ENCODE measurements at places on chromosomes 7 and 10.

DNA sequence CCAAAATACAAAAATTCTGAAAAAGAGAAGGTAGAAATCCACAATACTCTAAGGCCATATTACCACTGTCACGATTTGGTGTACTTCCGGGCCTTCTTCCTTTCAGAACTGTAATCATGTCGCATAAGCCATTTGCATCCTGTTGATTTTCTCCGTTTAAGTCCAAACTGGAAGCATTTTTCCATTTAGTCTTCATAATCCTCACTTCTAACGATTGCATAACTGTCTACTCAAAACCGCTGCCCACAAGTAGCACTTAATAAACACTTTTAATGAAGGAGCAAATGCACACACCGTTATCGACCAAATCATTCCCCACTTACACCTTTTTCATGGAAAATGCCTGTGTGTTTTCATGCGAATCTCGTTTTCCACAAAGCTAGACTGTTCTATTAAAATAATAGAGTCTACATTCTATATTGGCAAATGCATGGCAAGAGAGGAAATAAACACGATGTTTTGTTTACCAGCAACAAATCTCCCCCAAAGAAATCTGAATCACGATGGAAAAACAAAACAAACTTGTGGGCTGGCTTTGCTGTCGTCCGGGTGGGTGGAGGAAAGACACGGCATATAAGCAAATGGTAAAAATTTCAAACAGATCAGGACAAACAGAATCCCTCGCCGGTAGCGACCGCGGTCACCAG, 1.0 kb downstream of the ATE1 start:
- DNase-seq: no peak

DNA sequence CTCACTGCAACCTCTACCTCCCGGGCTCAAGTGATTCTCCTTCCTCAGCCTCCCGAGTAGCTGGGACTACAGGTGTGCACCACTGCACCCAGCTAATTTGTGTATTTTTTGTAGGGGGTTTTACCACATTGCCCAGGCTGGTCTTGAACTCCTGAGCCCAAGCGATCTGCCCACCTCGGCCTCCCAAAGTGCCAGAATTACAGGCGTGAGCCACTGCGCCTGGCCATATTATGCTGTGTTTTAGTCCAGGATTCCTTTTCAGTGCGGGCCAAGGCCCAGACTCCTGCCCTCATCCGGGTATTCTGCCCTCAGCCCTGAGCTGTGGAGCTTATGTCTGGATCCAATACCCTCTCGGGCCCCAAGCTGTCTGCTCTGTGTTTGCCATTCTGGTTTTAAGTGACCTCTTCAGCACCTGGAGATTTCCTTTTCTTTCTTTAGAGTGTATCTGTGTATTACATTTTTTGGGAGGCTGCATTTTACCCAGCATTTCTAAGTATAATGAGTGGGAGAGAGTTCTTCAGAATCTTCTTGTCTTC, 114.9 kb downstream of the BUB3 start:
- DNase-seq: no peak

DNA sequence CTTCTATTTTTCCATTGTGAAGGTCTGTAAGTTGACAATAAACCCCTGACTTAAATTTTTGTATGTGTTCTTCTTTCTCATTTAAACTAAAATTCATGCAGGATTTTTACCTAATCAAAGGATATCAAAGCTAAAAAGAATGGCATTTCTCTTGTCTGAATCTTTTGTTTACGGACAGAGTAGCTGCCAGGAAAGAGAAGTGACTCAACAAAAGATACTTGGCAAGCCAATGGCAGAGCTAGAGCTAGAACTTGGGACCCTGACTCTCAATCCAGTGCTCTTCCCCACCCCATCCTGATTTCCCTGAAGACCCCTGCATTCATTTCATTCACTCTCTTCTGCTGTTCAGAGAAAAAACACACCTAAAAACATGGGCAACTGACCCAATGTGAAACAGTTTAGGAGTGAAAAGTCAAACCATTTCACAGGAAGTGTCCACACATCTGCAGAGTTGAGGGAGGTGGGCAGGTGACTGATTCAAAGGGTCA, 40.2 kb upstream of the PDLIM1 start:
- DNase-seq: no peak

GRCh38 chr10:14507176-14507575, 176.5 kb upstream of the FRMD4A start:
- DNase-seq: no peak

DNA sequence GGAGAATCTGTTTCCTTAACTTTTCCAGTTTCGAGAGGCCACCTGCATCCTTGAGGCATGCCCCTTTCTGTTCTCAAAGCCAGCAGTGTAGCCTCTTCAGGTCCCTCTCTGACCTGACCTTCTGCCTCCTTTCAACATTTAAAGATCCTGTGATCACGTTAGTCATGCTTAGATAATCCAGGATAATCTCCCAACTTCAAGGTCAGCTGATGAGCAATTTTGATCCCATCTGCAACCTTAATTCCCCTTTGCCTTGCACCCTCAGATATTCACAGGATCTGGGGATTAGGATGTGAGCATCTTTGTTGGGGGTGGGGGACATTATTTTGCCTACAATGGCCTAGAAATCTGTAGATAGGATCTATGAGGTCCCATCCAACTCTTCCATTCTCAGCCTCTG, 8.0 kb downstream of the HKDC1 start:
- DNase-seq: no peak

DNA sequence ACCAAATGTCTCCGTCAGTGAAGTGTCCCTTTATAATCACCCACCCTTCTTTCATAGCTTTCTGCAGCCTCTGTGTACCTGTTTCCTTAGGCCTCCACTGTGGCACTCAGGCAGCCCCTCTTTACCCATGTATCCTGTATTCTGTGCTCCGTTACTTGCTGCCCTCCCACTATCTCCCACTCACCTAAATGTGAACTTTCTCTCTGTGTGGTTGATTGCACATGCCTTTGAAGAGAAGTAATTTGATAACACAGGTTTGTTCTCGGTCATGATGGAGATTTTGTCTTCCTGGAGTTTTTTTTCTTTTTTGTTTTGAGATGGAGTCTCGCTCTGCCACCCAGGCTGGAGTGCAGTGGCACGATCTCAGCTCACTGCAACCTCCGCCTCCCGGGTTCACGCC, 61.5 kb downstream of the REEP3 start:
- DNase-seq: no peak

- peak; percentile 8 for DNase-seq
These were observed 655.1 kb downstream of the INHBA start for GRCh38 chr7:41047789-41048191.

- no peak for DNase-seq
These were observed 20.1 kb upstream of the PRKAR1B start for GRCh38 chr7:747186-747585.

DNA sequence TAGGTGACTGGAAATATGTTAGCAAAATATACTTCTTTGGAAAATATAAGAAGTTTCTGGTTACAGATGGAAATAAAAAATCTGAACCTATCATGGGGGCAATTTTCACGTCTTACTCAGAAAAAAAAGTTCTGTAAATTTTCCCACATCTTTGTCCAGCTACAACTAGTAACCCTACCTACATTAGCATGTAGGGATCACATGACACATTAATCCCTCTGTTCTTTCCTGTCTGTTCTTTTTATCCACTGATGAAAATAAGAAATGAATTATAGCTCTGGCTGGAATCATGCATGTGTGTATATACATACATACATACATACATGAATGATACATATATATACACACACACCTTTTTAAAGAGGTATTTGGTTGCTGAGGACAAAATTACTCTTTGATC, 3.6 kb upstream of the FAM53B start:
- no peak for DNase-seq

All from hepatocyte (in vitro differentiated cells).